ENCODE measurements at places on chromosomes 13 and 19.

DNA sequence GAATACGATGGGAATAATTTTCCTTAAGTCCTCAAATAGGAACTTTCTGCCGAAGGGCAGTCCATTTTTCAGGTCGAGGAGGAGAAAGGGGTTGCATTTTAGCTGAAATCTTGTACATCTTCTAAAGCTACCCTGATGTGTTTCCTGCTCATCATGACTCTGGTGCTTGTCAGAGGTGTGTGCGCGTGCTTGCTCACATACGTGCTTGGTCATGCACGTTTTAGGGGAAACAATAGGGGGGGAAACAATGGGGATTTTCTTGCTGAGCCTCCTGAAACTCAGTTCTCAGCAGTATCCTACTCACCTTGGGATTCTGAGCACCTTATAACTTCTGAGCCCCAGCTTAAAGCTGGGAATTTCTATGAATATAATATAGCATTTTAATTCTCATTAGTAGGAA is 44.7 kb downstream of the TM9SF2 start:
- no peak for DNase-seq

- DNase-seq, result peak; percentile 80
Observed at GRCh38 chr19:47230054-47230920, 712 bp downstream of the BBC3 start.

- DNase-seq, result no peak
Observed at GRCh38 chr13:41454170-41454569, 3.2 kb upstream of the RGCC start.

DNA sequence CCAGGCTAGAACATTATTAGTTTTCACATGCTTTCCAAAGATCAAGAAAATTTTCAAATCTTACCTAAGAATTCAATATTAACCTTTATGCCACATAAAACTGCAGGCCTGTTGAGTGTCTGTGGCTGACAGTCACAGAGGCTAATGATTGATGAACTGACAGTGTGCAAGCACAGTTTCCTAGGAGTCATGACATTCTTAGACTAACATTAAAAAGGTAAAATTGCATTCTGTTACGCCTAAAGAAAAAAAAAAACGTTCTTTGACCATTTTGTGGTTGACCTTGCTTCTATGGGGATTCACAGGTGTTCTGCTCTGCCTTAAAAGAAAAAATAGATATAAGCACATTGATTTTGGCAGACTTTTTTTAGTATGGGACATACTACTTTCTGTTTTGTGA is 1776.2 kb downstream of the PCDH9 start:
- DNase-seq, result no peak

DNA sequence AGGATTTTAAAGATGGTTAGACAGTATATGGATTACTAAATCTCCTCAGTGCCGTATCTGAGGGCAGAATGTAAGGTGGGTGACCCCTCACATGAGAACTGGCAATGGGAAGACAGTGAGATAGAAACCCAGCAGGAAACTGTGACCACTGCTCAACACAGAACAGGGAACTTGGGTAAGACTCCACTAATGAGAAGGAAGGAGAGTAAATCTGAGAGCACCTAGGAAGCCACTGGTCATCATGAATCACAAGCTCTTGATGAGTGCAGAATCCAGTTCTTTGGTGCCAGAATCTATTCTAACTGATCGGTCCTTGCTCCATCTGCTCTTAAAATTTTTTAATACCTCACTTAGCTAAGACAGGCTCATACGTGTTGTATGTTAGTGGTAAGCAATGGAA is 261.8 kb downstream of the KLF12 start:
- no peak for DNase-seq
